CD4-positive, alpha-beta T cell treated with Interferon alpha-2 for 1 hour (primary cell): ENCODE measurements at places on chromosomes 16 and 17.

DNA sequence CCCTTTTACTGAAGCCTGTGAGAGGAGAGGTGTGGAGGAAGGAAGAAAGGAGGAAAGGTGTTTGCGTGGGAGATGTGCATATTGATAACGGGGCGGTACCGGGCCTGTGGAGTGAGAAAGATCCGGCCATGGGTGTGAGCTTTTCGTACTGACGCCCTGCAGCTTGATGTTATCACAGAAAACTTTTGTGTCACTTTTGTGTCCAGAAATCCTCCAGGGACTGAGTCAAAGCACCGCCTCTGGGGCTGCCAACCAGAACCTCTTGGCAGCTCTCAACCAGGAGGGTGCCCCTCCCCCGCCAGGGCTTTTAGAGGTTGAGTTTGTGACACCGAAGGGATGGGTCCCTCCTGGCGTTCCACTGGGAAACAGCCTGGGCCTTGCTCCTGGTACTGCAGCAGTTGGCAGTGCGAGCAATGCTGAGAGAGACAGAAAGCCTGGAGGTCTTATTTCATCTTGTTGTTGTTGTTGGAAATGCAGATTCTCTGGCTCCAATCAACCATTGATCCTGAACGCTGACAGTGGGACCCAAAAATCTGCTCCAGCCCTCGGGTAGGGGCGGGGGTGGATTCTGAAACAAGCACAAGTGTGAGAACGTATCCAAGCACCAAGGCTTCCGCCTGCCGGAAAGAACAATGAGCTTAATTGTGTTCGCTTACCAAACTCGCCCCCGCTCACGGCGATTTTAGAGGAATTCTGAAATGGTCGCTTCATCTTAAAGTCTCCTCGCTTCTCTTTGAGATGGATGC lies 65.0 kb downstream of the CRISPLD2 start:
- DNase-seq: no peak

GRCh38 chr16:508884-509736 lies 18.4 kb upstream of the CAPN15 start:
- no peak for DNase-seq

- no peak for DNase-seq
Observed at GRCh38 chr16:65675161-65675560, 553.3 kb upstream of the CDH11 start.

- DNase-seq: no peak
Observed at GRCh38 chr17:13099089-13099735, 81.4 kb upstream of the ELAC2 start.

GRCh38 chr17:38872671-38873385 lies 3.0 kb downstream of the LASP1 start:
- DNase-seq: no peak

DNA sequence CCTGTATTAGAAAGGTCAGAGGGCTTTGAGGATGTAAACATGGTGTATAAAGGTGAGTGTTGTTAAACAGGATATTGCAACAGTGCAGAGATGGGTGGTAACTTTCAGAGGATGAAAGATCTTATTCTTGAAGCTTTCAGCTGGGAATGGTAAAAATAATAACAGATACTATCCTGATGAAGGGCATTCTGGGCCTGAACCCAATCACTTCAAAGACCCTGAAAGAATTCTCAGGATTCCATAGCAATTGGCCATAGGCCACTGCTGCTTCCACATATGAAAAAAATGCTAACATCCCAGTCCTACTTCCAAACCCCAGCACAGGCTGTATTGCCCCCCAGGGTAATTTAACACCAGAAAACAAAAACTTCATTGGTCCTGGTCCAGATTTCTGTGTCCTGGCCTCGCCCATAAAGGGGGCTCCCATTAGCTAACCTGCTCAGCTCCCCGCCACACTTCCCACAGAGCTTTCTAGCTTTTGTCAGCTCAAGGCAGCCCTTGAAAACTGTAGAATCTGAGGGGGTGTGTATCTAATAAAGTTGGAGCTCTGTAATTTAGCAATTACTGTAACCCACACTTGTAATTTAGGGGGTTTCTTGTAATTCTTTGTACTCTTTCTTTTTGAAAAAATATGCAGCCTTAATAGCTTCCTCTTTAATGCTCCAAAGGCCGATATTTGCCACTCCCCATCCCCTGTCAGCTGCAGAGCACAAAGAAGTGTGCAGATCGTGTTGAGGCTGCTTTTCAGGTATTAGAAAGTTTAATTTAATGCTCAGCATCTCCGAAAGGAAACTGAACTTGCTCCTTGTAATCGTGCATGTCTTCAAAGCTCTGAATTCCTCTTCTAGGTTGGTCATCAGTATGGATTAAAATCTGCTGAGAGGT lies 371.5 kb downstream of the SEC14L1 start:
- DNase-seq: no peak

- no peak for DNase-seq
Observed at GRCh38 chr17:21676281-21677111, 15.8 kb upstream of the KCNJ18 start.

DNA sequence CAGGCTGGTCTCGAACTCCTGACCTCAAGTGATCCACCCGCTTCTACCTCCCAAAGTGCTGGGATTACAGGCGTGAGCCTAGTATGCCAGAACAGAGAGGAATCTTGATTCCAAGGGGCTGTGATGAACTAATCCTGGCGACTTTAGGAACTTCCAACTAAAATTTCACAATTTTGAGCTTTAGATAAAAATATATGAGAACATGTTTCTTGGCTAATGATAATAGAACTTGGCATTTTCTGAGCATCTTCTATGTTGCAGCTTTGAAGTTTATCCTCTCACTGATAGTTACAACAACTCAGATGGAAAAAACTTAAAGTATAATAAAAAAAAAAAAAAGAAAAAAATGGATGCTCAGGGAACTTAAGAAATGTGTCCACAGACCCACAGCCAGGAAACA lies 69.8 kb upstream of the WSCD1 start:
- no peak for DNase-seq

- no peak for DNase-seq
Observed at GRCh38 chr16:10001258-10001775, 180.9 kb downstream of the GRIN2A start.

GRCh38 chr17:47789611-47790561 lies 31.7 kb downstream of the OSBPL7 start:
- peak; percentile 63 for DNase-seq

DNA sequence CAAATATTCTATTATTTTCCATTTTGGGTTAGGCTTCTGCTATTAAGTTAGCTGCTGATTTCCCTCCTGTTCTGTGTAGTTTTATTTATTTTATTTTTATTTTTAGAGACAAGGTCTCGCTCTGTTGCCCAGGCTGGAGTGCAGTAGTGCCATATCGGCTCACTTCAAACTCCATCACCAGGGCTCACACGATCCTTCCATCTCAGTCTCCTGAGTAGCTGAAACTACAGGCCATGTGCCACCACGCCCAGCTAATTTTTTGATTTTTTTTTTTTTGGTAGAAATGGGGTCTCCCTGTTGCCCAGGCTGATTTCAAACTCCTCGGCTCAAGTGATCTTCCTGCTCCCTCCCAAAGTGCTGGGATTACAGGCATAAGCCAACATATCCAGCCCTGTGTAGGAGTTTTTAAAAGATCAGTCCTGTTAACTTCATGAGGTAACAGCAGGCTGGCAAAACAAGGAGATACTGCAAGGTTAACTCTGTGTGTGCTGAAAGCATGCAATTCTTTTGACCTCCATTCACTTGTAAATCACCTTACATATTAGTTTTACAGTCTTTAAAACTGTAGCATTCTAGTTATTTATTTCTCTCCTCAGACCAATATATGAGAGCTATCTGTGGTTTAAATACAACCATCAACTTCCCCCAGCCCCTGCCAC lies 63.2 kb downstream of the SSH2 start:
- DNase-seq: no peak

DNA sequence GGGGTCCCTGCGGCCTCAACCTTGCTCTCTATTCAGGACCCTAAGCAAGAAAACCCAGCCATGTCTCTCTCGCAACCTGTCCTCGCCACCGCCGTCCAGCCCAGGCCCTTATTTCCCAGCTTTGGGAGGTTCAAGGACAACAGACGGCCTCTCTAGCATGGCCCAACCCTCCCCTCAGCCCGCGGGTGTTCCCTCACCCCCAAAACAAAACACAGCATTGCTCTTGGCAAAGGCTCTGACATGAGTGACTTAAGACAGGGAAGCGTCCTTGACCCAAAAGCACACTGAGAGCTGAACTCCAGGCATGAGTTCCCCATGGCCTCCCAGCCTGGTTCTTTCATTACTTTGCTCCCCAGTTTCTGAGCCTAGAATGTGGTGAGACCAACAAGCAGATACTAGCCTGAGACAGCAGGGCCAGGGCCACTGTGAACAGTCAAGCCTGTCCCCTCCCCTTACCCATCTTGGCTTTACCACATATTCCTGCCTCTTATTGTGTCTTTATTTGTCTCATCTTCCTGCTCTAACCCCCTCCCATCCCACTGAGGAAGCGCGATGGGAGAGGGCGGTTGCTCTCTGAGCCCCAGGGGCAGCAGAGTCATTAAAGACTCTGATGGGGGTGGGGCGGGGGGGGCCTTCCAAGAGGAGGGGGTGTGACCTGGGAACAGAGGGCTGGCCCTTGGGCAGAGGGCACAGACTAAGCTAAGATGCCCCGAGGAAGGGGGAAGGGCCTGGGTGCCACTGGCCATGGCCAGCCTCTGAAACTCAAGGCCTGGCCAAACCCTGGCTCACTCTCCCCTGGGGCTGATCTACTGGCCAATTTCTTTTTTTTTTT lies 11.8 kb downstream of the SREBF1 start:
- no peak for DNase-seq

GRCh38 chr16:65545413-65545956 lies 423.6 kb upstream of the CDH11 start:
- DNase-seq: no peak

GRCh38 chr17:47649972-47650524 lies 329 bp downstream of the KPNB1 start:
- peak; percentile 47 for DNase-seq

DNA sequence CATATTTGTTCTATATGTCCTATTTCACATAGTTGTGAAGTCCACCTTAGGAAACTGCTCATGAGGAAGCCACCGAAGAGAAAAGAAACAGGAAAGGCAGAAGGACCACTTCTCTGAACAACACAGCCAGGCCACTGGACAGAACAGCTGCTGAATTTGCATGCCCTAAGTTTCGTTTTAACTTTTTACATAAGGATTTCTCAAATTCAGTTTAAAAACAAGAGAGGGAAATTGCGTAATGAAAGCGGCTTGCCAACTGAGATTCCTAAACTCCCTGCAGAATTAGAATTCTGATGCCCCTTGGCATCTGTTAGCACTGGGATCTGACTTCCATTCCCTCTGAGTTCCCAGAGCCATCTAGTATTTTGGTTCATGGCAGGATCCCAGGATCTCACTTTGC lies 5.0 kb upstream of the CCL8 start:
- peak; percentile 4 for DNase-seq

DNA sequence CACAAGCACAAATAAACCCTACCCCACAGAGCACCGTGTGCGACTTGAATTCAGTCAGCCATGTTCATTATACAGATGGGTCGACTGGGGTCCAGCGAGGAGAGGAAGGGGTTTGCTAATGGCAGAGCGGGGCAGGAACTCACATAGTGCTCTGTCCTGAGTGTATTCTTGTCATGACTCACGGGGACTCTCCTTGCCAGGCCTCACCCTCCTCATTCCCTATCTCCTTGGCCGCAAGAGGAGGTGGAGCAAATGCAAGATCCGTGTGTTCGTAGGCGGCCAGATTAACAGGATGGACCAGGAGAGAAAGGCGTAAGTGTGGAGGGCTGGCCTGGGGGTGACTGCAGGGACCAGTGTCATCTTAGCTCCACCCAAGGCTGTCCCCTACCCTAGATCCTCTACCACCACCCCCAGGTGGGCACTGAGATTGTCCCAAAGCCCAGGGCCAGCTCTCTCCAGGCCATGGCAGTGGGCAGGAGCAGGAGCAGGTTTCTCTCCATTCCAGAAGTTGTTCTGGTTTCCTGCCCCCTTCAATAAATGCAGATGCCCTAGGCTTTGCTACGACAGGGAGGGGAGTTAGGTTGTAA lies 29.4 kb downstream of the SLC12A3 start:
- no peak for DNase-seq

- no peak for DNase-seq
Observed at GRCh38 chr17:4235372-4236279, 28.2 kb downstream of the ANKFY1 start.

- no peak for DNase-seq
Observed at GRCh38 chr17:74157366-74157765, 46.1 kb upstream of the RPL38 start.

DNA sequence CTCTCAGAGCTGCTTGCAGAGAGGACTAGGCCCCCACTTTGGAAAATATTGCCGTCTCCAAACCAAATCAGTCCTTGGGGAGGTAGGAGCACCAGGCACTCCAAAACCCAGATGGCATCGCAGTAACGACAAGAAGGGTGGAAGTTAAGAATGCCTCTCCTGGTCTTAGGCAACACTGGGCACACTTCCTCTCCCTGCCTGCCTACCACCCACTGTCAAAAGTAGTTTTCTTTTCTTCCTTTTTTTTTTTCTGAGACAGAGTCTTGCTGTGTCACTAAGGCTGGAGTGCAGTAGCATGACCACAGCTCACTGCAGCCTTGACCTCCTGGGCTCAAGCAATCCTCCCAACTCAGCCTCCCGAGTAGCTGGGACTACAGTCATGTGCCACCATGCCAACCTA lies 47.2 kb downstream of the SRL start:
- no peak for DNase-seq

- DNase-seq: no peak
Observed at GRCh38 chr17:49645654-49646053, 32.2 kb downstream of the SPOP start.

DNA sequence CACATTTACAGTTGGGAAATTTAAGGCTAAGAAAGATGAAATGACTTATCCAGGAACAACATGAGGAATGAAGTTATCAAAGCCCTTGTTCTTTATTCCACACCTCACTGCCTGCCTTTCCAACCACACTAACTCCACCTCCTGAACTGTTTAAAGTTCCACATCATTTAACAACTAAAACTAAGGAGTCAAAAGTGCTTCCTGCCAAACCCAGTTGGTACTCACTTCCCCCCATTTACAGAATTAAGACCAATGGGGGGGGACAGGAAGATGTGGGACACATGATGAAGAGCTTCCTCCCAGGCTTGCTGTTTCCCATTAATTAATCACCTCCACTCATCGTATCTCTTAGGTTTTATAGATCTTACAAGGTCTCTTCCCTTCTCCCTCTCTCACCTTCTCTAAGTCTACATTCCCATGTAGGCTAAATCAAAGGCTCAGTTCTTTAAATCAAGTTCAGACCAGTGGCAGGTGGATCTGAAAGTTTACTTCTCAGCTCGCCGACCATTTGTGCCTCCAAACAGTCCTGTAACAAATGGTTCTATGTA lies 19.2 kb upstream of the TMEM101 start:
- no peak for DNase-seq

DNA sequence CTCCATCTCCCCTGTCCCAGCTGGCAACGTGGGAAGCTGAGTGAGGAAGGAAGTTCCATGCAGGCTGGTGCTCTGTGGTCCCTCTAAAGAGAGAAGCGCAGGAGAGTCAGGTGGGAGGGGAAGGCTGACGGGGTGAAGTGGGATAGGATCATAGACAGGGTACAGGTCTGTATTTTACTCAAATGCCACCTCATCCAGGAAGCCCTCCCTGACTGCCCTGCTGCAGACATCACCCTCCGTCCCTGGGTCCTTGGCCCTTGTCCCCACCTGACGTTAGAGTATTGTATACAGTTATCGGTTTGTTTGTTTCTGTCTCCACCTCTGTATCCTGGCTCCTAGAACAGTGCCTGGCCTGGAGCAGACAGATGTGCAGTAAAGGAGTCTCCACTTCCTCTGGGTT lies 11.7 kb downstream of the CANT1 start:
- DNase-seq: no peak

GRCh38 chr16:65754820-65755691 lies 611.4 kb upstream of the CDH5 start:
- DNase-seq: no peak
